Myometrial cell (primary cell): ENCODE measurements at places on chromosomes 7 and 10. TPM values are rescaled to one million over a fixed set of nuclear protein-coding genes. Genes with fewer than 3 reads are reported as not detected.

PCLO gene
- total RNA-seq, result 1.1 and 2.9 TPM in 2 replicates

SPDYE6 gene
- not detected in 2 replicates for total RNA-seq

IGFBP3 gene
- total RNA-seq, result 13.8 and 15.6 TPM in 2 replicates

FAM237B gene
- total RNA-seq, result not detected in 2 replicates

LRRTM3 gene
- total RNA-seq, result not detected in 2 replicates

IDI1 gene
- total RNA-seq, result 200 and 234 TPM in 2 replicates

HMX3 gene
- not detected in 2 replicates for total RNA-seq

OR2A5 gene
- total RNA-seq, result not detected in 2 replicates

EVX1 gene
- total RNA-seq, result 0.86 TPM in 1 of 2 replicates, not detected in the other

C1QL3 gene
- not detected in 2 replicates for total RNA-seq

BTBD16 gene
- total RNA-seq, result not detected in 2 replicates

CYP26C1 gene
- not detected in 2 replicates for total RNA-seq
